ENCODE measurements at places on chromosomes 2 and 18. TPM values are rescaled to one million over a fixed set of nuclear protein-coding genes. Genes with fewer than 3 reads are reported as not detected.

The SPATS2L gene
- total RNA-seq: 34.8 TPM

The L3MBTL4 gene
- total RNA-seq: 4.3 TPM

The CXCR1 gene
- 0.24 TPM for total RNA-seq

The MMADHC gene
- 131 TPM for total RNA-seq

The GREB1 gene
- total RNA-seq: 0.24 TPM

The TLX2 gene
- 0.19 TPM for total RNA-seq

The ORMDL1 gene
- 63.7 TPM for total RNA-seq

- no peak overlapping the region for H3K4me3 ChIP-seq
- DNase-seq: no peak
- no peaks in the 10 kb centered on the region for H3K27me3 ChIP-seq
- H3K36me3 ChIP-seq: no peaks in the 10 kb centered on the region
- no peak overlapping the region for H3K27ac ChIP-seq
- H3K4me1 ChIP-seq: peaks cover 20% of the 10 kb centered on the region
Measured at GRCh38 chr2:127406454-127406853, 11.8 kb upstream of the PROC start.

DNA sequence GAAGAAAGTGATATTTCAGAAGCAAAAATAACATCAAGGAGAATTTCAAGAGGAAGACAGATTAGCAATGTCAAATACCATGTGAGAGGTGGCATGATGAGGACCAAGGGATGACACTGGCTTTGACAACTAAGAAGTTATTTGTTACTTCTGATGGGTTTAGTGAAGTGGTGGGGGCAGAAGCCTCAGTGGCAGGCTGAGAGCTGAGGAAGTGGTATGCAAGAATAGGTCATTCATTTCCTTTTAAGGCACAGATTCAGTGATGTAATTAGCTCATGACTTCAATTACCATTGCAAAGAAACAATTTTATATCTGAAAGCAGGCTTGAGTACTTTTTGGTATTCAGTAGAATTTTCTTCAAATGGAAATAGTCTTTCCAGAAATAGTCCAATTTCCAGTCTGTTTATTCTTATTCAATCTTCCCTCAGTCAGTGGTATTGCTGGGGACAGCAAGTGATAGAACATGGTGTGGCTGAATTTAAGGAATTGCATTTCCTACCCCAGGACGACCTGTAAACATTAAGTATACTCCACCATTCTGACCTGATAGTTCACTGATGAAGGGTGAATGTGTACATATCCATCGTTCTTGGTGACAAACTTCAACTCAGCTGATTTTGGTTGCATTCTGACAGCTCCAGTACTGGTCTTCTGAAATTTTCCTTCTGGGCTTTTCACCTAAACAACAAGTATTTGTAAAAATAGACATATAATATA, 28.2 kb downstream of the GEMIN6 start:
- peak; percentile 8 for DNase-seq
- H3K4me3 ChIP-seq: no peak overlapping the region
- no peaks in the 10 kb centered on the region for H3K27me3 ChIP-seq
- H3K36me3 ChIP-seq: peaks cover 15% of the 10 kb centered on the region

GRCh38 chr2:44016282-44016681, 20.5 kb upstream of the LRPPRC start:
- H3K27ac ChIP-seq: no peak overlapping the region
- H3K4me3 ChIP-seq: no peak overlapping the region
- H3K27me3 ChIP-seq: no peaks in the 10 kb centered on the region
- no peaks in the 10 kb centered on the region for H3K36me3 ChIP-seq
- no peaks in the 10 kb centered on the region for H3K4me1 ChIP-seq
- peak; percentile 29 for DNase-seq

DNA sequence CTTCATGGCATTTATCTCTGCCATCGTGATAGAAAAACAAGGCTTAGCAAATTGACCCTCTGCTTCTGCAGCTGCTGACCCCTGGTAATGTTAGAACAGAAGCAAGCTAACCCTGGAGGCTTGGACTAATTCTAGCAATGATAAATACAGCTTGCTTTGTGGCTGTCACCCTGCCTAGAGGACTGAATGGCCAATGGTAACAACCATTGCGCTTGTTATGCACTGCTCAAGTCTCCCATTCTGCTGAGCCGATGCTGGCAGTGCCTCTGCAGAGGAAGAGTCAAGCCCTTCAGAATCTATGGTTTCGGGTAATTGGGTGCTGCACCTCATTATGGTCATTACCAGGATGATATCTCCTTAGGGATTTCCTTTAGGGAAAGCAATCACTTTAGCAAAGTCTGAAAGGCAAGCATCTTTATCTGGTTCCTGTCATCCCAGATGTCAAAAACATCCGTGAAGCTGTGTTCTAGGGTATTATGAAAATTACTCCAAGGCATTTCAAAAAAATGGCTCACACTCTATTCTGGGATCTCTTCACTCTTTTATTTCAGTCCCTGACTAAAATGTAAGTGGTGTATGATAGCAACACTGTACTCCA, 186.8 kb upstream of the DLGAP1 start:
- no peaks in the 10 kb centered on the region for H3K27me3 ChIP-seq
- H3K4me1 ChIP-seq: no peaks in the 10 kb centered on the region
- H3K36me3 ChIP-seq: no peaks in the 10 kb centered on the region
- no peak for DNase-seq

GRCh38 chr18:79850731-79851130, 53.0 kb downstream of the KCNG2 start:
- H3K27me3 ChIP-seq: no peaks in the 10 kb centered on the region
- no peaks in the 10 kb centered on the region for H3K36me3 ChIP-seq
- no peaks in the 10 kb centered on the region for H3K4me1 ChIP-seq
- no peak for DNase-seq
- H3K27ac ChIP-seq: no peak overlapping the region

DNA sequence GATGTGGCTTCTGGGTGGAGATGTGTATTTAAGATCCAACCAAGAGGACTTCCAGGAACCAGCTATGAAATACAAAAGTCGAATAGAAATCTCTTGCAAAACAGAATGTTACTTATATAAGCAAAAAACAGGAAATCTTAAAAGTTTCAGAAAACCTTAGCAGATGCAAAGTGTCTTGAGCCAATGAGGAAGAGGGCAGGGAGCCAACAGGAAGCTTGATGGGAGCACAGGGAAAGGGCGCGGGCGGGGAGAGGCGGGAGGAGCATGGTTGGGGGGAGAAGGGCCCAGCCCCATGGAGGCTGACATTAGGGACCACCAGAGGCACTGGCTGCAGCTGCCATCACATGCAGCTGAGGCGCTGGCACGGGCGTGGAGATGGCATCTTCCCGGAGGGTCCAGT, 203.3 kb downstream of the SNTG2 start:
- no peaks in the 10 kb centered on the region for H3K36me3 ChIP-seq
- no peak for DNase-seq
- no peak overlapping the region for H3K27ac ChIP-seq

DNA sequence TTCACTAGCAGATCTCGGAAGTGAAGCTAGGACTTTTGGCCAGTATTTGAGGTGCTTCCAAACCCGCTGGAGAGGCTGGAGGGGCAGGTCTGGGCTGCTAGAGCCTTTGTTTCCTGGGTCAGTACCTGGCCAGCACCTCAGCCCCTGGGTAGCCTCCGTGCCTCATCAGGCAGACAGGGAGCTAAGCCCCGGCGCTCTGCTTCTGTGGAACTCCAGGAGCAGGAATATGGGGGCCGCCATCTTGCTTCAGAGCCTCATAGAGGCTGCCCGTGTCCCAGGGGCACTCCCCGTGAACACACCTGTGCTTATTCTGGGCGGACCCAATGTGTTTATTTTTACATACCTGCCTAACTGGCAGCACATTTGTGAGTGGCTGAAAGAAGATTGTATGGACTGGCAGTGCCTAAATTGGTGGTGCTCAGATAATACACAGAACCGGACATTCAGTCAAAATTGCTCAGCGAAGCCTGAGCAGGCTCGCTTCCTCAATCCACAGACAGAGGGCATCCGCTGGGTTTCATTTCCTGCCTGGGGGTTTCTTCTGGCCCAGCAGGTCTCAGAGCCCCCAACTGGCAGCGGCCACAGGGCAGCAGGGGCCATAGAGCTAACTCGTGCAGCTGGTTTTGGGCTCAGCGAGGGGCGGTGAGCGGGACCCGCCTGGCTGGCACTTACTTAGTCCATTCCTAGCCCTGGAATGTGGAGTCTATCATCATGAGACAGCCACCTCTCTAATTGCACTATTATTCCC, 176.8 kb upstream of the ALKAL2 start:
- no peak overlapping the region for H3K27ac ChIP-seq
- DNase-seq: no peak
- H3K4me1 ChIP-seq: peaks cover 16% of the 10 kb centered on the region
- no peaks in the 10 kb centered on the region for H3K36me3 ChIP-seq
- H3K4me3 ChIP-seq: no peak overlapping the region
- H3K27me3 ChIP-seq: peaks cover 61% of the 10 kb centered on the region

GRCh38 chr2:240237609-240238174, 97.2 kb upstream of the OTOS start:
- no peak overlapping the region for H3K27ac ChIP-seq
- H3K27me3 ChIP-seq: peaks cover 8% of the 10 kb centered on the region
- H3K36me3 ChIP-seq: no peaks in the 10 kb centered on the region
- H3K4me3 ChIP-seq: no peak overlapping the region
- no peaks in the 10 kb centered on the region for H3K4me1 ChIP-seq
- no peak for DNase-seq

- no peak overlapping the region for H3K4me3 ChIP-seq
- no peak overlapping the region for H3K27ac ChIP-seq
- no peak for DNase-seq
- no peaks in the 10 kb centered on the region for H3K27me3 ChIP-seq
- H3K4me1 ChIP-seq: no peaks in the 10 kb centered on the region
- no peaks in the 10 kb centered on the region for H3K36me3 ChIP-seq
Measured at GRCh38 chr2:173657996-173658717, 303.5 kb downstream of the CDCA7 start.

DNA sequence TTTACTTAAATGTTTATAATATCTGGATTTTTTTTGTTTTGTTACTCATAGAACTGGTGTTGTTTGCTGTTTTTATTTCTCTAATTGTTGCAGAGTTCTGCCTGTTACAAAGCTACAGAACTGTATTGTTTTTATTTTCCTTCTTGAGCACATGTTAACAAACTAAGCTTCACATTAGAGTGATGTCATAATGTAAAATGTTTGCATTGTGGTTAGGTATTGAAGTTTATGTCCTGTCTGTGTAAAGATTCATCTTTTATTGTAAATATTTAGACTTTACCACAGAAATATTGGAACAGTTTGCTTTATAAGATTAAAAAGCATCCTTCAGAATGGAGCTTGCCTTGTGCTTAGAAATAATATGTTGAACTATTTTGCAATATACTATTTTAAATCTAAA, 67.7 kb downstream of the CLIP4 start:
- no peak for DNase-seq
- H3K4me3 ChIP-seq: no peak overlapping the region
- H3K4me1 ChIP-seq: no peaks in the 10 kb centered on the region
- no peak overlapping the region for H3K27ac ChIP-seq

DNA sequence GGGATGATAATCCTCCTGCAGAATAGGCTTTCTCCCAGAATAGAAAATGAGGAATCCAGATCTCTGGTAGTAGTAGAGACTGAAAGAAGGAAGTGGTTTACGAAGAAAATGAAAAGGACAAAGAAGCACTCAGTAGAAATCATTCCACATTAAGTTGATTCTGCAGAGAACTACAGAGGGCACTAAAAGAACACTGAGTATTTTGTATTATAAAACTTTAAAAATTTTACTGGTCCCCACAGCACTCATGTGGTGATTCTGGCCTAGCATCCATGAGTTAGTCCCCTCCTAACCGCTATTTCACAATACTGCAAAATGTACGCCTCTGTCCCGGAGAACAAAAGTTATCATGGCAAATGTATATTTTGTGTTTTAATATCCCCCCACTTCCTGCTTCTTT, 42.9 kb upstream of the SLC35F5 start:
- no peaks in the 10 kb centered on the region for H3K27me3 ChIP-seq
- H3K36me3 ChIP-seq: no peaks in the 10 kb centered on the region
- no peaks in the 10 kb centered on the region for H3K4me1 ChIP-seq
- no peak for DNase-seq
- H3K4me3 ChIP-seq: no peak overlapping the region

DNA sequence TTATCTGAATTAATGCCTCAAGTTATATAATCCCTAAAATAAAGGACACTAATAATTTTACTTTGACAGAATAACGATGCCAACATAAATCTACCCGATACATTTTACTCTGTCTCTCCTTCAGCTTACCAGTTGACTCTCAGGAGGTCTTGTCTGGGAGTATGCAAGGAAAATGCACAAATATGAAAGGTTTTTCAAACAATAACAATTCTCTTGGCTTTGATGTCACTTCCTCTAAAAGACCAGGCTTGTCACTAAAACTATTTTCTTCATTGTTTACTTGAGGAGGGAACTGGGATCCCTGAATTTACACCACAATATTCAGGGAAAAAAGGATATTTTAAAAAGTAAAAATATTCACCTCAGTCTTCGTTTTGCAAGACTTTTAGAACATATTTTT, 97.2 kb downstream of the SOS1 start:
- DNase-seq: no peak
- H3K27me3 ChIP-seq: no peaks in the 10 kb centered on the region
- peaks cover 7% of the 10 kb centered on the region for H3K36me3 ChIP-seq
- no peak overlapping the region for H3K27ac ChIP-seq
- H3K4me3 ChIP-seq: no peak overlapping the region

GRCh38 chr2:30456106-30456505, 9.1 kb downstream of the LCLAT1 start:
- no peak overlapping the region for H3K4me3 ChIP-seq
- peaks cover 5% of the 10 kb centered on the region for H3K4me1 ChIP-seq
- no peak for DNase-seq
- no peaks in the 10 kb centered on the region for H3K27me3 ChIP-seq
- H3K36me3 ChIP-seq: no peaks in the 10 kb centered on the region
- H3K27ac ChIP-seq: no peak overlapping the region

All from thymus (tissue), 14 donors.